ENCODE measurements at places on chromosomes 4 and X.

GRCh38 chr4:105472871-105473323, 965 bp downstream of the PPA2 start:
- no peak for DNase-seq

GRCh38 chr4:23135792-23136645, 443.3 kb downstream of the GBA3 start:
- no peak for DNase-seq

DNA sequence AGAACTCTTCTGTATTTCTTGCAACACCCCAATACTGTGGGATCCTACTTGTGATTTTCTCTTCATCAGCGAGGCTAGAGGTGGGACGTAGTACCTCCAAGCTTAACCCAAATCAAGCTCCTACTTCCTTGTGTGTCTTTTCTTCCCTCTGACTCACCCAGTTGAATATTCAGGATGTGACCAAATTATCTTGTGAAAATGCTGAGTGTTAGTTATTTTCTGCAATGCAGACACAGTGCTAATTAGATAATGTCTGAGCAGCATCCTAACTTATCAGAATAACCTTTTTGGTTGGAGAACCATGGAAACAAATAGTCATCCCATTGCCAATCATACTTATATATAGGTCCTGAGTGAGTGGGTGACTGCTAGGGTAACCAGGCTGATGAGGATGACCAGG, 2.4 kb downstream of the MEPE start:
- no peak for DNase-seq

- DNase-seq = no peak
These were observed 28.0 kb downstream of the MGAT4D start for GRCh38 chr4:140469791-140470733.

GRCh38 chr4:94463771-94464170, 12.0 kb downstream of the PDLIM5 start:
- DNase-seq = no peak

GRCh38 chr4:176611951-176612350, 180.8 kb downstream of the VEGFC start:
- DNase-seq = no peak

- no peak for DNase-seq
These were observed at the start of gene CRMP1 for GRCh38 chr4:5893004-5893580. TSS of gene CRMP1 (minus strand) at chr4:5893086. CDS start at chr4:5892969, 117 bp downstream.

DNA sequence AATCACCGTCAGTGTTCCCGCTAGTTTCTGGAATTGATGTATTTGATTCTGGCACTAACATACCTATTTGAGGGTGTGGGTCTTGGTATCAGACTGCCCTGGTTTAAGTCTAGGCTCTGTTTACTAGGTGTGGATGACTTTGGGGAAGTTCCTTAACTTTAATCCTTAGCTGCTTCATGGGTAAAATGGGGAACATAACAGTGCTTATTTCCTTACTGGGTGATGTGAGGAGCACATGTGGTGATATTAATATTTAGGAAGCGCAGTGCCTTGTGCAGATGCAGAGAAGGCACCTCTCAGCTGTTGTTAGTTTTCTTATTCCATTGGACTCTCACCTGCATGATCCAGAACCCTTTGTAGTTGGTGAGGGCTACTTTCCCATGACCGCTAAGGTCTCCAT, 17.1 kb downstream of the RNF4 start:
- no peak for DNase-seq

DNA sequence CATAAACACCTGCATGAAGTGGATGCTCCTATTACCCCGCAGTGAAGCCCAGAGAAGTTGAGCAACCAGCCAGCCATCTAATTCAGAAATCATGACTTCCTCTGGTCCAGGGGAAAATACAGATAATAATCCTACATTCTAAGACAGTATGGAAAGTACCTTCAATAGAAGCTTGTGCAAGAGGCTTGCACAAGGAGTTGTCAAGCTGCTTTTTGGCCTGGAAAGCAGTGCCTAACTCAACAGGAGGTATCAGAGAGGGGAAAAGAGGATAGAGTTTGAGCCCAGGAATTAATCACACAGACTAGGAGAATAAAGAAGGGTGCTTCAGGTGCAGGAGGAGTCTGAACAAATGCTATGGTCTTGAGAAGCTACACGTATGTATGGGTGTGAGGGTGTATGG, 26.7 kb downstream of the TMEM192 start:
- no peak for DNase-seq

DNA sequence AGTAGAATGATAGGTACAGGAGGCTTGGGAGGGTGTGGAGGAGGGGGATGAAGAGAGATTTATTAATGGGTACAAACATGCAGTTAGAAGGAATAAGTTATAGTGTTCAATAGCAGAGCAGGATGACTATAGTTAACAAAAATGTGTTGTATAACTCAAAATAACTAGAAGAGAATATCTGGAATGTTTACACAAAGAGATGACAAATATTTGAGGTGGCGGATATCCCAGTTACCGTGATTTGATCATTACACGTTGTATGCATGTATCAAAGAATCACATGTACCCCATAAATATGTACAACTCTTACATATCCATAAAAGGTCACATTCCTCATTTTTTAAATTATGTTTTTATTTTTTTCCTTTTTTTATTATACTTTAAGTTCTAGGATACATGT, 456.6 kb downstream of the MAGEB5 start:
- no peak for DNase-seq

- no peak for DNase-seq
These were observed 71.8 kb upstream of the PGRMC2 start for GRCh38 chr4:128359422-128359821.

DNA sequence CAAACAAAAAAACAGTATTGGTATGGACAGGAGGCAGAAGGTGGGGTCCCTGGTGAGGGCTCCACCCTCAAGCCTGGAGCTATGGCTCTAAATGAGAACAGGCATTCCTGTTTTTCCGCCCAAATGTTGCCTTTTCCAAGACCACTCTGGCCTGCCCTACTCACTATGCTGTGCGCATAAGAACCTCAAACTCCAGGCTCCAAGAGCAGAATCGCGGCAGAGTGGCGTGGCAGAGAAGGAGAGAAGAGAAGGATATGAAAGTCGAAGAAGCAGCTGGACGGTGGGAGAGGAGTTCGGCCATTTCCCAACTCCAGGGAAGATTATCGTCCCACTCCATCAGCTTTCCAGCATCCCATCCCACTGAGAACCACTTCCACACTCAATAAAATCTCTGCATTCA, 207.8 kb downstream of the FAT4 start:
- DNase-seq = no peak

- DNase-seq = no peak
These were observed 238.4 kb upstream of the ANXA3 start for GRCh38 chr4:78312989-78313753.
